ENCODE measurements at places on chromosomes 3 and 15. TPM values are rescaled to one million over a fixed set of nuclear protein-coding genes. Genes with fewer than 3 reads are reported as not detected.

Gene TMIE
- 1.5 TPM for total RNA-seq

Gene NCEH1
- 3.5 TPM for total RNA-seq

Gene CHST14
- total RNA-seq, result 4.4 TPM

GRCh38 chr15:70633991-70634390, 129.4 kb downstream of the UACA start:
- DNase-seq, result no peak

DNA sequence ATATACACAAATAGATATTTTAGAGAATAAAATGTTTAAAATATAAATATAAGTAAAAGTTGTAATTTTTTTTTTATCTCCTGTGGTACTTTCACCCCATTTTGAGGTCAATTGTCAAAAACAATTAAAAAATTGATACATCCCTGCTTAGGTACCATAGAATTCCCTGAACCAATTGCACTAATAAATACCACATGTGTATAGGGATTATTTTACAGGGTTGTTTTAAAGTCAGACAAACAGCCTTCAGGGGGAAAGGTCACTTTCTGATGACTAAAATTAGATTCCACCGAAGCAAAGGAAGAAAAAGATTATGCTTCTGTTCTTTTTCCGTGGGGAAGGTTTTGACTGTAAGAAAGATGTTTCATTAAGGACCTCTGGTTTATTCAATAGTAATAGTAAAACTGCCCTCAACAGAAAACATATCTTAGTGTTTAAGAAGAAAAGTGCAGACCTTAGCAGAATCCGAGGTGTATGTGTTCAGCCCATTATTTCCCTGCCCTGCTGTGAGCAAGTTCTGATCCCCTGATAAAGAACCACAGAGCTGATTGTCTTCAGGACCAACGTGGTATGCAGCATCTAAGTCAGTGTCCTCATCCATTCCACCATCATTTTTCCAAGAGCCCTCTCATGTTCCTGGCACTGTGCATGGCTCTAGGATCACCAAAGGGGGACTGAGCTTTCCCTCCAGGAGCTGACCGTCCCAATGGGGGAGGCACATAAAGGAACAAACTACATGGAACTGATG, 132.9 kb upstream of the IL12A start:
- no peak for DNase-seq

Gene SOX14
- not detected for total RNA-seq

Gene MORC1
- total RNA-seq, result not detected

DNA sequence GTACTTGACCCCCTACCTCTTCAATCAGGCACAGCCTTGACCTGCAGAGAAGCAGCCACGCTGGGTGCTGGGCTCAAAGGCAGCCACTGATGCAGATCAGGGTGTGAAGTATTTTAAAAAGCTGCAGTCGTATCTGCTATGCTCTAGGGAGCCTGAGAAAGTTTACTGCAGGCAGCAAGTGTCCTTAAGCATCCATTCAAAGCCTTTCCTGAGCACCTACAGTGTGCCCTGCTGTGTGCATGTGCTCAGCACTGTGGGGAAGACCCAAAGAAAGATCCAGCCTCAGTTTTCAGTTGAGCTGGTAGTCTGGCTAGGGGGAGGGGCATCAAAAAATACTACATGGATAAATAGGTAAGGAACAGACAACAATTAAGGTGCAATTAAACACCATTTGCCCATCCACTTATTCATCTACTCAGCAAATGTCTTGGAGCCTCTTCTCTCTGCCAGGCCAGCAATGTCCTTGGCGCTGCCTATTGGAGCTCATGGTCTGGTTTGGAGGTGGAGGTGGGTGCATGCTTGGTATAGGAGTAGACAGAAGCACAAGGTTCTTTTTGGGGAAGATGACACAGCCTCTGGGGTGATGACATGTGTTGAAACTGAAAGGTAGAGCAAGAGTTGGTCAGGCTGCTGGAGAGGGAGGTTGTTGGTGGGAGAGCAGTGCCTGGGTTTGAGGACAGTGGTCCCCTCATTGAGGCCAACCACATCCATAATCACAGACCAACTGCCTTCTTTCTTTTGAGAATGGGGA, 85.9 kb upstream of the PRR23C start:
- DNase-seq, result no peak

Data from activated naive CD4-positive, alpha-beta T cell treated with anti-CD3 and anti-CD28 coated beads for 36 hours (primary cell).